HepG2 (cell line): ENCODE measurements at places on chromosomes 6 and 20. TPM values are rescaled to one million over a fixed set of nuclear protein-coding genes. Genes with fewer than 3 reads are reported as not detected.

Gene NEU1
- total RNA-seq, result 139 and 297 TPM in 2 replicates

Gene ERVFRD-1
- not detected in 2 replicates for total RNA-seq

DNA sequence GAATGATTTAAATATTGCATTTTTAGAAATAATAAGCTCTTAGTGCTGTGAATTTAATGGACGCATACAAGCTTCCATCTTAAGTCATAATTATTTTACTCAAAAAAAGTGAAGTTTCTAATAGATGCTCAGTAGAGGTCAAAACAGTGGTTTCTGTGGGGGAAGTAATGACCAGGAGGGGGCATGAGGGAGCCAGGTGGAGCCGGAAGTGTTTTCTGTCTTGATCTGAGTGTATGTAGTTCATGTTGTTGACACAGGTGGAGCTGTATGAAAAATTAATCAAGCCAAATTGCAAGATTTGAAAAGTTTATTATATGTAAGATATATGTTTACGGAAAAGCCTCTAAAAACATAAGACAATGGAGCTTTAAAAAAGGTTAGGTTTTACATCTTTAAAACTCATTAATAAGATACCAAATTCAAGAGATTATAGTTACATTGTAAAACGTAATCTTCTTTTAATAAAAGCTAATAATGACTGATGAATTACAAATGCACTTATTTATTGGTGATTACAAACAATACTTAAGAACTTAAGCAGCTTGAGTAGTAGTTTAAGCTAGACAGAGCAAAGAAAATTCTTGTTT lies 68.0 kb downstream of the PLAGL1 start:
- DNase-seq, result peak; percentile 59

Gene NRSN1
- total RNA-seq, result not detected in 2 replicates

- no peak for DNase-seq
These were observed 104.9 kb downstream of the RPS12 start for GRCh38 chr6:132919045-132919860.
